ENCODE measurements at places on chromosomes 4 and X.

GRCh38 chr4:89269121-89269666, 38.4 kb downstream of the GPRIN3 start:
- no peak for DNase-seq

DNA sequence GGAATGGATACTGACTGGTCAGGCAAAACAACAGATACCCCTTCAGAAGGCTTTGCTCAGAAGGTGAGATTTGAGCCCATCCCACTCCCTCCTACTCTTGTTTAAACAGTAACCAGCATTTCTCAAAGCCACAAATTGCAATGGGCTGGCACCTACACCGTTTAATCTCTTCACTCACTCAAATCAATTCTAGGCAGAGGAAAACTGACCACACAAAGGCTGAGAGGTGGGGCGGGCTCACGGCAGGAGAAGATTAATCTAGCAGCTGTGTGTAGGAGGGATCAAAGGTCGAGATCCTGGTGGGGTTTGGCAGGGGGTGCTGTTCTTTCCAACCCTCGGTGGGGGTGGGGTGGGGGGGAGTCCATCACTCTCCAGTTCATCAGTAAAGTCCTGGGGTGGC, 622.4 kb downstream of the BCOR start:
- DNase-seq, result no peak

DNA sequence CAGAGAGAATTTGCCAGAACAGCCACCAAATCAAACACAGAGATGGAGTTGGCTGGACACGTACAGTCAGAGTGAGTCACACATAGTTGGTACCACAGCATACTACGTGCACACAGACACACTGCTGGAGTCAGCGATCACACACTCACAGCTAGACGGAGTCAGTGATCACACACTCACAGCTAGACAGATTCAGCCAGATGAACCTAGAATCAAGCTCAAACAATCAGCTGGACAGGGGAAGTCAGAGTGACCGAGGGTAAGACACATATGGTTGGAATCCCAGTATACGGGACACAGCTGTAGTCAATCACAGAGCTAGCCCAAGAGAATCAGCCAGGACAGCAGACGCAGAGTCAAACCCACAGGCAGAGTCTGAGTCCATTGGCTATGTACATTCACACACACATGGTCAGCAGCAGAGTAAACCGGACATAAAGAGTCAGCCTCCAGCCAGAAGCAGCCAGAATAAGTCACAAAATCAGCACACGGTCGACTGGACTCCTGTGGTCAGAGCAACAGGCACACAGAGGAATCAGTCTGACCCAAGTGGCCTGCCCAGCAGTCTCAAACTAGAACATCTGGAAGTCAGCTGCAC, 4.6 kb downstream of the SLC38A5 start:
- peak; percentile 87 for DNase-seq

DNA sequence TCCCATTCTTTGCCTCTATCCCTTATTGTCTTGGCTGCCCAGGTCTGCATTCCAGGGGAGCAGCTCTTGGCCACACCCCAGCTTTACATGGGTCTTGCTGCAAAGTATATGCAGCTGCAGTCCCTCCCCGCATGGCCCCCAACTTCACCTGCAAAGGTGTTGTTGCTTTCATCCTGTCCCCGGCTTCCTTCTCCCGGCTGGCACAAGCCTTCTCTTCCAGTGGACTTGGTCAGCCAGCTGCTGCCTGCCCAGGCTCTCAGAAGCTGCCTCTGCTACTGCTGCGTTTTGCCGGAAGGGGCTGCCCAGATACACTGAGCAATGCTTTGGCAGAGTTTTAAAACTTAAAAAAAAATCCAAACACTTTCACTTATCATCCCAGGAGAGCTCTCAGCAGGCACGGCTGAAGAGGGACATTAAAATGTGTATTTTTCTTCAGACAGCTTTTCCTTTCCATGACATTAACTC, 121.2 kb upstream of the PDLIM3 start:
- peak; percentile 64 for DNase-seq

DNA sequence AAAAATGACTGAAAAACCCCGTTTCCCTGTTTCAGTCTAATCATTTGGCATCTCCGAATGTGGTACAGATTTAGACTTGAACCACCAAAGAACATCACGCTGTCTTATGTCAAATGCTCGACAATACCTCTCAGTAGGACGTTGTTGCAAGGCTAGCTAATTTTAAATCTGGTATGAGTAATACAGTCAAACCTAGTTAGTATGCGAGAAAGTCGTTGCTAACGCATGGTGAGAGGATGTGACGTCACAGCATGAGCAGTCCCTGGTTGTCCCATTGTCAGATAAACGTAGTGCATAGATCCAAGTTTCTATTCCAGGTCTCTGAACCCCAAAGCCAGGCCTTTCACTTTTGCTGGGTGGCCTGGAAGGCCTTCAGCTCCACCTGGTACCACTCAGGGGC, 44.7 kb downstream of the SETD7 start:
- DNase-seq, result no peak

GRCh38 chr4:142405695-142406498, 440.2 kb downstream of the INPP4B start:
- peak; percentile 33 for DNase-seq

DNA sequence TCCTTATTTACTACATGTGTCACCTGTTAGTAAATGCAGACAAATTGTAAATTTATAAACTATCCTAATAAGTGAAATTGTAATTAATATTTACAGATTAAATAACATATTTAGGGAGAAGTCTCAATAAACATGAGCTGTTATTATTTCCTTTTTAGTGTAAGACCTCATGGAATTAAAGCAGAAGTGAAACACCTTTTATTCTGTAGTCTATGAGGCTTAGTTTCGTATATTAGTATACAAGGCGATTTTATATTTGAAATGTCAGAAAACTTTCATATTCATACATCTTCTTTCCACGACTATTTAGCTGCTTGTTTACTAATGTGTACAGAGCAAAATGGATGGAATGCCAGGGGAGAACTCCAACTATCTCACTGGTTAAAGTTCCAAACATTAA, 414.4 kb downstream of the ARHGAP24 start:
- no peak for DNase-seq

DNA sequence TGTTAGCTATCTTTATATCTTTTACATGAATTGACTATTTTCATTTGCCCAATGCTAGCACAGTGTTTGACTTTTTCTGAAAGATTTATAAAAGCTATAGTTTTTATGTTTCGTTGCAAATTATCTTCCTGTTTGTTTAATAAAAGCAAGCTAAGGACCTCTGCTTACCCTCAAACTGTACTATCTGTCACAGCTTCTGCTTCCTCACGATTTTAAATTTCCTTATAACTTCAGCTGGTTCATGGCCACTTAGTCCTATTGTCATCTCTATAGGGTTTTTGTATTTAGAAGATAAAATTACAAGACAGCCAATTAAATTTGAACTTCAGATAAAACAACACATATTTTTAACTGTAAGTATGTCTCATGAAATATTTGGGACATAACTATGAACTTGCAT, 494.0 kb downstream of the PDGFC start:
- DNase-seq, result no peak

GRCh38 chrX:45766981-45767501, 566.4 kb upstream of the DIPK2B start:
- peak; percentile 66 for DNase-seq

GRCh38 chr4:127084666-127085065, 548.1 kb upstream of the INTU start:
- no peak for DNase-seq

DNA sequence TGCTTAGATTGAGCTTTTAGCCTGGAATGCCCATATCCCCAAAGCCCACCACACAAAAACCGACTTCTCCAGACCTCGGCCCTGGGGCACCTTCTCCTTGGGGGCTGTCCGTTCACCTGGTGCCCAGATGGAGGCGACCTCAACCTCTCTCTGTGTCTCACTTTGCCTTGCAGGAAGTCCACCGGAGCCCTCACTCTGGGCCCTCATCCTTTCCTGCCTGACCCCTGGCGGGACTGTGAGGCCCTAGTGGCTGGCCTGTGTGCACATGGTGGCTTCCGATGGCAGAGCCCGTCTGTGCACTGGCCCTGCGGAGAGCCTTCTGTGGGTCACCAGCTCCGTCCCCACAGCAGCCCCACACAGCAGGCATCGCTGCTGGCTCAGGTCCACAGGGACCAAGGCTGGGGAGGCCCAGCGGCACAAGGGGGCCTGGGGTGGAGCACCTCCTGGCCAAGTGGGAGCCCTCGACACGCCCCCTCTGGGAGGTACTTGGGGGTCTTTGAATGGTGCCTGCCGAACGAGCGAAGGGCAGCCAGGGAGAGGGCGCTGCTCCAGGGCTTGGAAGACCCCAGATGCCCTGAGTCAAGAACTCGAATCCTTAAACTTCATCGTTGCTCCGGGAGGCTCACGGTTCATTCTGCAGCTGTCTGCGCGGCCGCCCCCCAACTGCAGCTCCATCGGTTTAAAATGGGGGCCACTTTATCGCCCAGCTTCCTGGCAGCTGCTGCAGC, 97.2 kb upstream of the ADRA2C start:
- no peak for DNase-seq

- DNase-seq, result no peak
These were observed 1.8 kb downstream of the IL1RAPL1 start for GRCh38 chrX:28589046-28589445.

DNA sequence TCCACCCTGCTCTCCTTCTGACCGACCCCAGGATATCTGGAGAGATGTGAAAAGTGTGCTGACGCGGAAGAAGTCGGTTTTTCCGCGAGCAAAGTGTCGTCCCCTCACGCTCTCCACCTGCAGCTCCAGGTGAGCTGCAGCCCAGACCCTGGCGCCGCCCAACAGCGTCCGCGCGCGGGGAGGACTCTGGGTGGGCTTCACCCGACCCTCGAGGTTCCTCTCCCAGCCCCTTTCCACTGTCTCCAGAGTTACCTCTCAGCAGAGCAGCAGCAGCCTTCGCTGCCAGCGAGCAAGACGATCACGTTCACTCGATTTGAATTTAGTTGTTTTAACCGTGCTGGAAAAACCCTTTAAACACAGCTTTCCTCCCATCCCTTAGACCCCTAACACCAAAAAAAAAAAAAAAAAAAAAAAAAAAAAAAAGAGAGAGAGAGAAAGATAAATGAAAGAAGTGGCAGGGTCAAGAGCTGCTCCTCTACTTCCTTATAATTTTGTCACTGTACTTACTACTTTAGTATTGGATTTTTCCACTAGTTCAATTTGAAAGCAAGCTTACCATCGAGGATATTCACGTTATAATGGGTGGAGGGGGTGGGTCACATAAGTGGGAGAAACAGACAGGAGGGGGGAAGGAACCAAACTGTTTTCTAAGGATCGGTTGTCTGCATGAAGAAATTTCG, 758 bp upstream of the NR3C2 start:
- DNase-seq, result peak; percentile 11

DNA sequence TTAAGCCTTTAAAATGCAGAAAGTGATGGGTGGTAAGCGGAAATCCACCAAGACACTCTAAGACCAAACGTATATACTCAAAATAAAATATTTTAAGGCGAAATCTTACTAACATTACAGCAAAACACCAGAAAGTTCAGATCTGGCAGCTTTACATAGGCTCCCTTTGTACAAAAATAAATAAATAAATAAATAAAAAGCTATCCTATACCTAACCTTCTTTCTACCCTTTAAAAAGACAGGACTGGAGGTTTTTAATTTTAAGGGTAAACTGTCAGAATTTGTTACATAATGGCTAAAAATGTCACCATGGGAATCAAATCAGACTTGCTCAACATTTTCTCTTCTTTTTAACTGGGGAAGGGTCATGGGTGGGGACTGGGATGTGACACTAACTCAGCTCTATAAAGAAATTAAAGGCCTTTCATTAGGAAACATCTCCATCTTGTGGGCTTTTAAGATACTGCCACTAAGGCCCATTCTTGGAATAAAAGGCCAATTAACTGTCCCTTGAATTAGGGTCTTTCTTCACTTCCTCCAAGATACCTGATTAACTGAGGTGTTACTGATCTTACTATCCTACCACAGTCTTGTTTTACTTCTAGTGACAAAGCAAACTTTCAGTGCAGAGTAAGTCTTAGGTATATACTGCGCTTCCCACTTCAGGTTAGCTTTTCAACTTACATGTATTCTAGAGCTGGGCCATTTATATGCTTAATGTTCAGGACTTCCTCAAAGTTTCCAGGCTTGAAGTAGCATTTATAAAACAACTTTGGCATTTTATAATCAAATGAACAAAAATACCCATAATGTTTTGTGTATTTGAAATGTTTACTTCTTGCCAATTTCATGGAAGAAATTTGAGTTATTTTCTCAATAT, 13.3 kb downstream of the HNRNPD start:
- DNase-seq, result peak; percentile 24

GRCh38 chrX:31258166-31258565, 186.3 kb upstream of the FTHL17 start:
- DNase-seq, result no peak

DNA sequence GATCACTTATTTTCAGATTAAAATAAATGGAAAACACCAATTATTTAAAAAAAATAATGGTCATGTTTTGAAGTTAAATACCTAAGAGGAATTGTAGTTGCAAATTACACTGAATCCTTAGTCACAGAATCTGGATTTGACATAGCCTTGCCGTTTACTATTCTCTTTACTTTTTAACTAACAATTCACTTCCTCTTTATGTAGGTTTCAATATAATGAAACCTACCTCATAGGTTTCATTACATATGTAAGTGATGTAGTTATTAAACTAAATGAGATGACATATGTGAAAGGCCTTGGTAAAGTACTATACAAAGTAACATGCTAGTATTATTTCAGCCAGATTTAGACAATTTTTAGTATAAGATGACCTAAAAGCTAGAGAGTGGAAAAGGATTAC, 6.5 kb downstream of the SPP1 start:
- no peak for DNase-seq

- DNase-seq, result no peak
These were observed 41.9 kb downstream of the HADH start for GRCh38 chr4:108031427-108032083.

GRCh38 chr4:98381306-98381705, 120.1 kb downstream of the RAP1GDS1 start:
- no peak for DNase-seq

- DNase-seq, result no peak
These were observed 208.4 kb upstream of the NPY2R start for GRCh38 chr4:154999950-155000578.

GRCh38 chr4:133131829-133132460, 17.1 kb upstream of the PCDH10 start:
- peak; percentile 19 for DNase-seq

DNA sequence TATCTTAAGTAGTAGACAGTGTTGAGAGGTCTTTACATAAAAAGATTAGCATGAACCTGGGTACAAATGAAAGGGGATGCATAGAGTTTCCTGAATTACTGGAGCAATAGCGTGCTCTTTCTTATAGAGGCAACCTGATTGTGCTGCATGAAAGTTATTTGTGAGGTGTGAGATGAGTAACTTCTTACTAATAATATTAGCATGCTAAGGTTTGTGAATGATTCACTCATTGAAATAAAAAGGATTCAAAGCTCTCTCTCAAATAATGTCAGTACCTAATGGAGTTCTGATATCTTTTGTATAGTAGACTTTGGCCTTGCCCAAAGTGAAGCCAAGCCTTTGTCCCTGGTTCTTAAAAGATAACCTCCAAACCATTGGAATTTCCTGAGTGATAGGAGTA, 131.0 kb upstream of the CXXC4 start:
- no peak for DNase-seq

GRCh38 chr4:78747475-78747922, 28.7 kb upstream of the BMP2K start:
- peak; percentile 19 for DNase-seq
